GDM1 (cell line): ENCODE measurements at places on chromosomes 4 and X.

DNA sequence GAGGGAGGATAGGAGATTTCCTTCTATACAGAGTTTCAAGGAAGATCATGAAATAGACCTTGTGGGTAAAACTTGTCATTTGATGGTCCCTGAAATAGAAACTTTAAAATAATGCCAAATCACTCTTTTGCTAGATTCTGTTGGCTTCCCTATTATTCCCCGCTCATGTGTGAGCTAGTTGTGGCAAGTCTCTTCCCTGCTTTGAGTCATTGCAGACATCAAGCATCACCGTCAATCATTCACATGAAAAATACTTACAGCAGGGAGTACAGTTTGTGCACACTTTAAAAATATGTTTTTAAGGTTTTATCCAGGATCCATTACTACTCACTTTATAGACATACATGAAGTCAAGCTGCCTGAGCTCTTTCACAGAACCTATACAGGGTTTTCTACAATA is 35.2 kb upstream of the INPP4B start:
- DNase-seq: no peak

- DNase-seq: no peak
Observed at GRCh38 chr4:68724426-68724825, 54.0 kb upstream of the UGT2B15 start.

GRCh38 chr4:21628916-21629610 is 319.5 kb downstream of the KCNIP4 start:
- no peak for DNase-seq

DNA sequence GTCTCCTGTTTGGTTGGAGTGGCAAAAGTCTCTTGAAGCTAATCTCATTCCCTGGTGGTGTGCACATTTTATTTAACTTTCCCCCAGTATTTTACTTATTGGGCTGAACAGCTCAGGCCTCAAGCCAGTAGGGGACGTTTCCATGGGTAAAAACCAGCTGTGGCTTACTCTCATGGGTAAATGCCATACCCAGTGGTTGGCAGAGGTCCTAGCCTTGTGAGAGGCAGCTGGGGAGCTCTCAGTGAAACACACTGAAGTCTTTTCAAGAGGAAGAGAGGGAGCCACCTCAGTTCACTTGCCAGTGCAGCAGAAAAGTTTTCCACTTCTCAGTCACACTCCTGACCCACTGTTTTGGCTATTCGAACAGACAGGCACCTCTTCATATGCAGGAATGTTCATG is 1964.2 kb downstream of the ARAP2 start:
- DNase-seq: no peak

DNA sequence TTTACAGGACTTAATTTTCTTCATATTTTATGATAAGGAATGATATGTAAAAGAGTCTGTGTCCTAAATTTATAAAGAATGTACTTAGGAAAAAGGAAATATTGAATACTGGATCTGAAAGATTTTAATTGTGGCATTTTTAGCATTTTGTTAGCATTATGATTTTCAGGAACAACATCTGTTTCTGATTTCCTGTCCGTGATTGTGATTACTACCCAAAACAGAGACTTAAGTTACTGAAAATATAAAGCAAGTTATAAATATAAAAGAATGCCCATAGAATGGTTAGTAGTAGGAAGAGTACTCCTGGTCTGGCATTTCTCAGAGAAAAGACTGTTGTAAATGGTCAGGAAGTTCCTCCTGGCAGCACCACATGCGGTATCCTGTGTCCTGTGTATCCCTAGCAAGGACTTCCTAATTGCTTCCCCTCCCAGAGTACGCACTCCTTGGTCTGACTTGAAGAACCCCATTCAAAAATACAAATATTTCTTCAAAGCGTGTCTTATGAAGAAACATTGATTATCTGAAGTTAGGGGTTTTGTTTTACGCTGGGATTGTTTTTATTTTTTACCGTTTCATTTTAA is 88.9 kb downstream of the RS1 start:
- no peak for DNase-seq

- DNase-seq: no peak
Observed at GRCh38 chrX:108064001-108064400, 19.1 kb downstream of the VSIG1 start.

GRCh38 chr4:26048378-26048882 is 134.4 kb downstream of the SMIM20 start:
- no peak for DNase-seq

DNA sequence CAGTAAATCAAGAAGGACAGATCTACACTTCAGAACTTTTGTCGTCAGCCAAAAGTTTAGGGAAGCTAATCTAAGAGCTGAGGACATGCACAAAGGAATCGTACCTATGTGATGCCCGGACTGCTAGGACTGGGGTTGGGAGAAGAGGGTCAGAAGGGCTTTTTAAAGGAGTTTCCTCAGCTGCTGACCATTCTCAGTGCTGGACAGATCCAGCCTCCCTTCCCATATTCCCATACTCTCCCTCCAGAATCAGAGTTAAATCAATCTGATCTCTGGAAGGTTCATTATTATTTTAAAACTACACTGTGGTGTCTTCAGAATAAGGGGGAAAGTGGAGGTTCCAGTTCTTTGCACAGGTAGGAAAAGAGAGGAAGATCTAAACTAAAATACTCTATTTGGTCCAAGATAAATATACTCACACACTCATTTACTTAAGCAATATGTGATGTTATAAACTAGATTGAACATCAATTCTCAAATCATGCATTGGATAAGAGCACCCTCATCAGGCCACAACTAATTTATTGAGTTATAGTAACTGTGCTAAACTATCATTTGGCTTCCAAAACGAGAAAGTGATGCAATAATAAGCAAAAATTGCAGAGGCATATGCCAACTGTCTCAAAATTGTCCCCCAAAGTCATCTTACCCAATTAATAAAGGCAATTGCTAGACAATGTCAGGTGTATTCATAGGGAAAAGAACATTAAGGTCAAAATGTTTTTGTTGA is 124.7 kb downstream of the HNRNPD start:
- no peak for DNase-seq

DNA sequence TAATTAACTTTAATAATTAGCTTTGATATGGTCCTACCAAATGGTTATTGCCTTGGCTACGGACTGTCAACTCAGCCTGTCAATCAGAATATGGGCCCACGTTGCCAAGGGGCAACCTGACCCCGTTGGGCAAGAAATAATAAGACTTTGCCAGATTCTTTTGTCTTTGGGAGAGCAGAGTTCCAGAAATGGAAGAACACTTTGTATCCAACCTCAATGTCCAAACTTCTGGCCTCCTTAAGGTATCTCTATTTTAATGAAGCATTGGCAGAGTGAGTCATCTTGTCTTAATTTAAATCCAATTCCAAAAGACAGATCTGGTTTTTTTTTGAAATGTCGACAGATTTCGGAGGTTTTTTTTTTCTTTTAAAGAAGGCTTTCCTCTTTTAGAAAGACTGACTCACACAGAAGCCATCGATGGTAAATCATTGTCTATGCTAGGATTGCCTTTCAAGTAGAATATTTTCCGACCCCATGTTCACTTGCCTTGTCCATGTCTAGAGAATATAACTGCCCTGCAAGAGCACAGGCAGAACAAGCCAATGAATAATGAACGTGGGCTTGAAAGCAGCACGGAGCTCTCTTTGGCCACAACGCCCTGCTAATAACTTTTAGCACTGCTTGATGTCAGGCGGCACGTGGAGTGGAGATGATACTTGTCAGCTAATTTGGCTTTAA is 190.3 kb upstream of the GATB start:
- DNase-seq: no peak

DNA sequence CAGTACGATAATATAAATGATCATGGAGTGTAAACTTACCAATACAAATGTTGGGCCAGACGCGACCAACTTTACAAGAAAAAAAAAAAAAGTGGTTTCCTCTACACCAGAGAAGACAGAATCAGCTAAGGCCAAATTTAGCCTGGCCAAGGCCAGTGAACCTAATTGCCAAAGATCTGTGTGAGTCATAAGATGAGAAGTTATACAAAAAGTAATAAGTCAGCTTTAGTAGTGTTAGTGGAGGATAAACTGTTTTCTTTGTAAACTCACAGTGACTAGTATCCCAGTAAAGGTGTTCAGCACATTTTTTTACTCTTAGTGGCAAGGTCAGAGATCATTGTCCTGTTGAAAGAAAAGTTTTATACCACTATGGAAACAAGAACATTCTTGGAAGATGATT is 531.4 kb upstream of the TECRL start:
- no peak for DNase-seq

- DNase-seq: peak; percentile 6
Observed at GRCh38 chrX:111447298-111447697, 35.3 kb upstream of the DCX start.

- DNase-seq: no peak
Observed at GRCh38 chr4:16574981-16575380, 323.5 kb downstream of the LDB2 start.

GRCh38 chr4:87305562-87305961 is 17.1 kb downstream of the HSD17B13 start:
- DNase-seq: no peak

DNA sequence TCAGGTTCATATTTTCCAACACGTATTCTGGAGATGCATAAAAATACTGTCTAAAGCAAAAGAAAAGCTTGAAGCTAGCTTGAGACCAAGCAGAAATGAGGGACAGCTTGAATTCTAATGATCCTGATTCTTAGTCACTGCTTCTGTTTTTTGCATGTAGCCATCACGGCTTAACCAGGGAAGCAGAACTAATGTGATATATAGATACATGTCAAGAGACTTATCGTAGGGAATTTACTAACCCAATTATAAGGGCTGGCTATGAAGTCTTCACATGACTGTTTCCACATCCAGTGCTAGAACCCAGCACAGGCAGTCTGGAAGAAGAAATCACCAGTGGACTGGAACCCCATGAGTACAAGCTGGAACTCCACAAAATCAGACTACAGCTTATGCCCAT is 85.2 kb upstream of the SLIT2 start:
- no peak for DNase-seq

- DNase-seq: no peak
Observed at GRCh38 chr4:11635342-11635741, 206.6 kb upstream of the HS3ST1 start.

- no peak for DNase-seq
Observed at GRCh38 chr4:103137446-103137827, 37.8 kb upstream of the BDH2 start.

GRCh38 chr4:38161208-38162113 is 201.3 kb downstream of the PTTG2 start:
- DNase-seq: no peak

DNA sequence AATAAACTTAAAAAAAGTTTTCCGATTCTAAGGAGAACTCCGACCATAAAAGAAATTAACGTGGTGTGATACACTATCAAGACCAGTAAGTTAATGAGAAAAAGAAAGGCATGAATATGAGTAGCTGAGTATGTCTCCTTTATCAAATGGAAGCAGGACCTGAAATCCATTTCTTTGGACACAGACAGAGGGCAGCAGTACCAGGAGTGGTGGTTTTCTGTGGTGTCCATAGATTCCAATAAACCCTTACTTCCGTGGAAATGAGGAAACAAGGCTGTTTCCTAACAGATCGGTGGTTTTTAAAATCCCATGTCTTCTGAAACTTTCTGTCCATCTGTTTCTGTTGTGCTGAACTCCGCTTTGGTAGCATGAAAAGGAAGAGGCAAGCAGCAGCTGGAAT is 128.5 kb upstream of the TSPAN5 start:
- DNase-seq: no peak

GRCh38 chr4:108049406-108049805 is 59.7 kb downstream of the HADH start:
- no peak for DNase-seq

DNA sequence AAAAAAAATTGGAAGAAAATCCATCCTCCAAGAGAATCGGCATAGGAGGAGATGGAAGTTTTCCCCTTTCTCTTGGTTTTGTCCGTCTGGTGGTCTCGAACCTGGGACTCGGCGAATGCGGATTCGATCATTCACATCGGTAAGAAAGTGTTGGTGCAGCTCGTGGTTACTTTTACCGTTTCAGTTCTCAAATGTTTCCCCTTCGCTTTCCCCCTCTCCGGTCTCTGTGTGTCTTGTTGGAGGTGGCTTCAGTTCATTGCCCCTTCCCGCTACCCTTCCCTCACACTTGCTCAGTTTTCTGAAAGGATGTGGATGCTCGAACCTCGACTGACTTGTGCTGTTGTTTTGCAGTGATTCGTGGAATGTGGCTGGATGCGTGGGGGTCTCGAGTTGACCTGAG is 840 bp downstream of the GRID2 start:
- no peak for DNase-seq

GRCh38 chr4:185566972-185567371 is 31.7 kb upstream of the PDLIM3 start:
- DNase-seq: no peak

DNA sequence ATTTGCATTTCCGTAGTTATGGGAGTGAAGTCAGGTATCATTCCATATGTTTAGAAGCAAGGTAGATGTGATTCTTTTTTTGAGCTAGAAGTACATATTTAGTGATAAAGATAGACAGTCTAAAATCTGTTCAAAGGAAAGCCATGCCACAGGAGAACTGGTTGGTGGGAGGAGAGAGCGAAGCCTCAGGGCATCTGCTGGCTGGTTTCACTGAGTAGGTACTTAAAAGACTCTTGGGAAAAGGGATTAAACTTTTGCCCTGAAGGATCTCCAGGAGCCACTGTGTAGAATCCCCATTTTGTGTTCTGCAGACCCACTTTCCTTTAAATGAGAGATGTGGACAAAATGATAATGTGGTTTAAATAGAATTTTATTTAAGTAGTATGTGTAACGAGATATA is 89.6 kb downstream of the SHROOM2 start:
- DNase-seq: no peak

DNA sequence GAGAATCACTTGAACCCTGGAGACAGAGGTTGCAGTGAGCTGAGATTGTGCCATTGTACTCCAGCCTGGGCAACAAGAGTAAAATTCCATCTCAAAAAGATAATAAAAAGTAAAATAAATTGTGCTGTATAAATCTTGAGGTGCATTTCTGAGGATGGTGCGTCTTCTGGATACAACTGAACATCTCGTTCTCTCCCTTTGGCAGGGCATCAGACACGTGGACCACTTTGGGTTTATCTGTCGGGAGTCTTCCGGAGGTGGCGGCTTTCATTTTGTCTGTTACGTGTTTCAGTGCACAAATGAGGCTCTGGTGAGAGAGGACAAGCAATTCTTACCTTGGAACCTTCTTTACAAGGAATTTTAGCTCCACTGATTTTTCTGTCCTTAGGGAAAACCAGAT is 60.2 kb downstream of the PTTG2 start:
- no peak for DNase-seq

DNA sequence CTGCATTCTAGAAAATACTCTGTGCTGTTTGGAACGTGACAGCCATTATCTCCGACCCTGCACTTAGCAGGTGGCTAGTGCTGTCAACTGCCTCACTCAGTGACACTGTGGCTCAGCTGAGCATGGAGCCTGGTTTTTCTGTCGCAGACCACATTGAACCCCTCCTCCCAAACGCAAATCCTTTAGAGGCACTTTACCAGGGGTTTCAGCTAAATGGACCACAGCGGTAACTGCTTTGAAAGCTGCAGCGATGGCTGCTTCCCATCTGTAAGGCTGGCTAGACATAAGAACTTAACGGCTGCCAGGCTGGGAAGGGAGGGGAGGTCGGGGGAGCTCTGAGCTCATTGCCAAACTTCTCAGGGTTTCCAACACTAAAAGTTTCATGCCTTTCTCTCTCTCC is 8.1 kb downstream of the SLC34A2 start:
- no peak for DNase-seq

GRCh38 chrX:27706526-27706925 is 101.3 kb upstream of the MAGEB10 start:
- no peak for DNase-seq
